HS-5 (cell line): ENCODE measurements at places on chromosomes 12 and 14.

GRCh38 chr12:63129927-63130326 lies 21.1 kb downstream of the AVPR1A start:
- no peak for DNase-seq

DNA sequence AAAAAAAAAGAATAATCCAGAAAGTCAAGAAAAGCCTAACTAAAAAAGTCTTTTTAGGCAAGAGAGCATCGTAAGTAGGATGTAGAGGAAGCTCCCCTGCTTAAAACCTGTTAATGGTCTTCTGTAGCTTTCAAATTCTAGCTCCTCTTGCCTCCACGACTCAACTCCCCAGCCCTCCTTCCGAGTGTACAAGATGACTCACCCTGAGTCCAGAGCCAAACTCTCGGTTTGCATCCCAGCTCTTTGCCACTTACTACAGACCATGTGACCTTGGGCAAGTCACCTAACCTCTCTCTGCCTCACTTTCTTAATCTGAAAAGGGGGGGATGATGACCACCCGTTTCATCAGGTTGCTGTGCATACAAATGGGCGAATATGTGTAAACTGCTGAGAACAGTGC lies 460.4 kb downstream of the DPF3 start:
- no peak for DNase-seq

- DNase-seq = no peak
These were observed 371.8 kb downstream of the BTG1 start for GRCh38 chr12:91773749-91774429.

DNA sequence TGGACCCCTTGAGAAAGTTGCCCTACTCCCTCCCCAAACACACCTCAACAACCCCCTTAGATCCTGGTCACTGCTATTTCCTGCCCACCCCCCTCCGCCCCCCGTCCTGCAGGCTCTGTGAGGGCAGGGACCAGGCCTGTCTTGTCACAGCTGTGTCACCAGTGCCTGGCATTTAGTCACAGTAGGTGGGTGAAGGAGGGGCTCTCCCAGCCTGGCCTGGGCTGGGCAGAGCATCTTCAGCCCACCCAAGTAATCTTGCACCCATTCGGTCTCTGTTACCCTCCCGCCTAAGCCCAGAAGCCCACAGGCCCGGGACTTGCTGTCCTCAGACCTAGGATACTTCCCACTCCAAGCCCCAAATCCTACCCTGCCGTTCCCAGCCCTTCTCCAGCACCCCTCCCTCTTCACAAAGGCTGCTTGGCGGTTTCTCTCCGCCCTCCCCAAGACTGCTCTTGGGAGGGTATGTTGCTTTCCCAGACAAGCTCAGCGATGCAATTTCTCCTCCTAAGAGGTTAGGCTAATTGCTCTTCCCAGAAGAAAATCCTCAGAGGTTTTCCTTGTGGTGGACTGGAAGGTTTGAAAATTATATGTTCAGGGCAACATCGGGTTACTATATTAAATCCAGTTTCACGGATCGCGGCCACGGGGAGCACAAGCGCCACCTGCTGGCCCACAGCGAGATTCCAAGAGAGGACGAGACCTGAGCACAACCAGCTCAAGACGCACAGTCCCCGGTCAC lies 50.8 kb upstream of the ZFP36L1 start:
- DNase-seq = no peak

- DNase-seq = no peak
These were observed 29.4 kb downstream of the TMPO start for GRCh38 chr12:98544751-98545150.

DNA sequence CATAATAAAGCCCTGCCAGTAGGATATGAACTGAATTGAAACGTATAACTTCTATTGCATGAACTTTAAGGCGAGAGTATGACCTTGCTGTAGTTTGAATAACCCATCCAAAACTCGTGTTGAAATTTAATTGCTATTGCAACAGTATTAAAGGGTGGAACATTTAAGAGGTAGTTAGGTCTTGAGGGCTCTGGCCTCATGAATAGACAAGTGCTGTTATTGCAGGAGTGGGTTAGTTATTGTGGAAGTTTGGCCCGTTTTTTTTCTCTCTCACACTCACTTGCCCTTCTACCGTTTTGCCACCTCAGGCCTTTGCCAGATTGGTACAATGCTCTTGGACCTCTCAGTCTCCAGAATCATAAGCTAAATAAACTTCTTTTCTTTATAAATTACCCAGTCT lies 473.7 kb upstream of the SYT1 start:
- no peak for DNase-seq
